ENCODE measurements at places on chromosomes 2 and 18.

- DNase-seq: peak; percentile 74
Measured at GRCh38 chr2:130824492-130825061, 12.1 kb upstream of the ARHGEF4 start.

GRCh38 chr18:44799382-44799906, 118.8 kb downstream of the SETBP1 start:
- DNase-seq: no peak

DNA sequence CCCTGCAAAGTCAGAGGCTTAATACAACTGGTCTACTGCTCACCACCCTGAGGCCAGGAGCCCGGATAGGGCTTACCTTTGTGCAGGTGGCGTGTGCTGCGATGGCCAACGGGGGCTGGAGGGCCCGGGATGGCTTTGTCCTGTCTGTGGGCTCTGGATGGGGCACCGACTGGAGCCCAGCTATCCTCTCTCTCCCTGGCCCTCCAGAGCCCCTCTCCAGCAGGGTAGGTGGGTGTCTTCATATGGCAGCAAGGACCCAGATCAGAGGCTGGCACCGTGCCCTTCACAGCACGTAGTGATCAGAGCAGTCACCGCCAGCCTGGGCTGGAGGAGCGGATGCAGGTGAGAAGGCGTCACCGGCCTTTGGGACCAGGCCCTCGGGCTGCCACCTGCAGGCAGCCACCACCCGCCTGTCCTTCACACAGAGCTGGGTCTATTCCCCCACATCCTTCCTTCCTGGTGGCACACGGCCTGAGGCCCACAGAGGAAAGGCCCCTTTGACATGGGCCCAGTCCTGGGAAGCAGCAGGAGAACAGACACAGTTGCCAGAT, 232.1 kb downstream of the EIPR1 start:
- DNase-seq: no peak

DNA sequence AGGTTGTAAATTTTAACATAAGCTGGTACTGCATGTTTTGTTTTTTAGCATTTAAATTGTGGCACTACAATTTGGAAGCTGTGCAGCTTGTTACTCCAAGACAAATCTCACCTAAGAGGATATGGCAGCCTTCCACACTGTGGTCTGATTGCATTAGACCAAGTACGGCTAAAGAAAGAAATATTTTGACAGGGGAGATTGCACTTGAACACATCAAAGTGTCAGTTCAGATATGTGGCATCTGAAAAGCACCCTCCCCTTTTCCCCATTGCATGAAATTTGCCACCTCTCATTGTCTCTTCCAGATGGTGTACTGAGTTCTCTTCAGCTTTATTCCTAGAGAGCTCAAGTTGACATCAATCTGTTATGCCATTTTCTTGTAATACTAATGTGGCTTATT, 295.9 kb downstream of the ERBB4 start:
- DNase-seq: no peak
